Spinal cord (tissue), 10 donors: ENCODE measurements at places on chromosomes 1 and 21. TPM values are rescaled to one million over a fixed set of nuclear protein-coding genes. Genes with fewer than 3 reads are reported as not detected.

DNA sequence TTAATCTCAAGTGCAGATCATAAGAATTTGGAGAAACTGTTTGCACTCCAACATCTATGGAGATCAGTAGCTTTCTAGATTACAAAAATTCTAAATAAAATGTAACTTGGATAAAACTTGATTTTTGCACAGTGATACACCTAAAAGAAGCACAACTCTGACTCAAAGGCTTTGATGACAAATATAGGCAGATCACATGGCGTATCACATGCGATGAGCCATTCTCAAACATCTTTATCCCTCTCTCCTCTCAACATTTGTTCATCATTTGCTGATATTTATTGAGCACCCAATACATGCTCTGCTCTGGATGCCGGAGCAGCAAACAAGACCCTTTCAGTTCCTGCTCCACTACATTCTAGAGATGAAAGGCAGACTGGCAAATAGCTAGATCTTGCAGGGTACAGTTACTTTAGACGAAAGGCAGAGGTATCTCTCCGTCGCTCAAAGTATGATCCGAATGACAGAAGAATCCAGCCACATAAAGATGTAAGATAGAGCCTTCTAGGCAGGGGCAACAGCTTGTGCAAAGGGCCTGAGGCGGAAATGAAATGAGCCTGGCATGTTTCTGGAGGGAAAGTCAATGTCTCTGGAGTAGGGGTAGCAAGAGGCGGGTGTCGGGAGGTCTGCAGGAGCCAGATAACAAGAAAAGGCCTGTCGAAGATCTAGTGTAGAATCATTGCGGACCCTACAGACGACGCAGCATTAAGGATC lies 145.8 kb upstream of the ERRFI1 start:
- no peak overlapping the region for H3K4me3 ChIP-seq
- H3K36me3 ChIP-seq = no peaks in the 10 kb centered on the region
- H3K27ac ChIP-seq = no peak overlapping the region
- no peak for DNase-seq
- no peaks in the 10 kb centered on the region for H3K27me3 ChIP-seq

Gene UBIAD1
- polyA plus RNA-seq = 21.7 TPM

Gene IL23R
- not detected for polyA plus RNA-seq

GRCh38 chr1:17251246-17251645 lies 2.3 kb downstream of the PADI3 start:
- no peak overlapping the region for H3K27ac ChIP-seq
- H3K4me3 ChIP-seq = no peak overlapping the region
- no peak for DNase-seq
- H3K27me3 ChIP-seq = no peaks in the 10 kb centered on the region
- H3K4me1 ChIP-seq = no peaks in the 10 kb centered on the region

GRCh38 chr21:31383770-31384169 lies 39.7 kb upstream of the TIAM1 start:
- H3K27ac ChIP-seq = no peak overlapping the region
- no peaks in the 10 kb centered on the region for H3K27me3 ChIP-seq
- no peak for DNase-seq
- H3K4me3 ChIP-seq = no peak overlapping the region
- peaks cover 6% of the 10 kb centered on the region for H3K4me1 ChIP-seq
- H3K36me3 ChIP-seq = no peaks in the 10 kb centered on the region

GRCh38 chr1:78043436-78043835 lies 2.3 kb upstream of the GIPC2 start:
- H3K27me3 ChIP-seq = peaks cover 35% of the 10 kb centered on the region
- no peak overlapping the region for H3K4me3 ChIP-seq
- peaks cover 8% of the 10 kb centered on the region for H3K4me1 ChIP-seq
- H3K36me3 ChIP-seq = no peaks in the 10 kb centered on the region
- DNase-seq = no peak
- no peak overlapping the region for H3K27ac ChIP-seq

DNA sequence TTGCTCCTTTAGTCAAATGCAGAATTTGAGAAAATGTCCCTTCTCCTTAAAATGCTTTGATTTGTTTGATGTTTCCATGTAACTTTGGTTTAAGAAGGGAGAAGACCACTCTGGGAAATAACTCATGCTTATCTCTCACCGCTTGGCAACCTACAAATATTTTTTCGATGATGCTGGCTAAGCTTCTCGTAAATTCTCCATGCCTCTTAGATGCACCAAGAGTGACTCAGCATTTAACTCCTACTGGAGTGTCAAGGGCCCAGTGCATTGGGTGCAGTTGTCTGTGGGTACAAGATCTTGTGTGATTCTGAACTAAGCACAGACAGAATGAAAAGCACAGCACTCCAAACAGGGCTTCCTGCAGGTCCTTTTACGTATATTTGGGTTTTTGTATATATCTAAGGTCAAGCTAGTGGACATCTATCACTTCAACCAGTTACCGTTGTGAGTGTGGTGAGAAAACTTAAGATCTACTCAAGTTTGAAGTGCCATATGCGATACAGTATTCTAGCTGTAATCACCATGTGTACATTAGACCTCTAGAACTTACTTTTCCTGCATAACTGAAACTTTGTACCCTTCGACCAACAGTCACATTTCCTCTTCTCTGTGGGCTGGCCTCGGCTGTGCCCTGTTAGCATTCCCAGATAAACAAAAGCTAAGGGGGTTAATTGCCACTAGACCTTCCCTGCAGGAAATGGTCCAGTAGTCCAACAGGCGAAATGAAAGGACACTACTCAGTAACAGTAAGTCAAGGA lies 55.8 kb downstream of the COL18A1 start:
- peaks cover 21% of the 10 kb centered on the region for H3K4me1 ChIP-seq
- no peak for DNase-seq
- no peaks in the 10 kb centered on the region for H3K27me3 ChIP-seq
- H3K27ac ChIP-seq = no peak overlapping the region
- H3K36me3 ChIP-seq = peaks cover 28% of the 10 kb centered on the region

- H3K4me3 ChIP-seq = no peak overlapping the region
- DNase-seq = no peak
- H3K4me1 ChIP-seq = peaks cover 60% of the 10 kb centered on the region
- peak overlapping the region; percentile 71 for H3K27ac ChIP-seq
- no peaks in the 10 kb centered on the region for H3K27me3 ChIP-seq
- H3K36me3 ChIP-seq = peaks cover 64% of the 10 kb centered on the region
These were observed 10.0 kb downstream of the PTPRF start for GRCh38 chr1:43540653-43541071.

Gene RAB7B
- polyA plus RNA-seq = 7.1 TPM

Gene PCSK9
- 1.1 TPM for polyA plus RNA-seq

Gene FGR
- polyA plus RNA-seq = 5.4 TPM

Gene RCC1
- 20.4 TPM for polyA plus RNA-seq

DNA sequence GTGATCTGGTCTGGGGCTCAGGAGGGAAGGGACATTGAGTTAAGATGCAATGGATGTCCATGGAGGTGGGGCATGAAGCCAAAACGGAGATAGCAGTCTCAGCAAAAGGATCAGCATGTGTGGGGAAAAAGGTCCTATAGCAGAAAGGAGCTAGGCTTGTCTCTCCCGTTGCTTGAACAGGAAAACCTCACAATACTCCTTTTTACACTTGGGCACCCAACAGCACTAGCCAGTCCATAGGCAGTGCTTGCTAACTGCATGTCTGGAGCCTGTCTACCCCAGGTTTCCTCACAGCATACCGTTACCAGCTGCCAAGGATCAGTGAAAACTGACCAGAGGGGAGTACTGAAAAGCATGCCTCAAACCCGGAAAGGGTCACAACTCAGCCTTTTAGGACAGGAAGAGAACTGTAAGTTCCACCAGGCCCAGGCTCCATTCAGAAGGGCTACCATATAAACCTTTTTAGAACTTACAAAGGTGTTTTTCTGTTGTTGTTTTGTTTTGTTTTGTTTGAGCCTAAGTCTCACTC lies 78.6 kb downstream of the JAK1 start:
- peaks cover 4% of the 10 kb centered on the region for H3K36me3 ChIP-seq
- H3K27ac ChIP-seq = no peak overlapping the region
- H3K4me1 ChIP-seq = no peaks in the 10 kb centered on the region
- no peak for DNase-seq
- no peaks in the 10 kb centered on the region for H3K27me3 ChIP-seq

- peaks cover 7% of the 10 kb centered on the region for H3K4me1 ChIP-seq
- no peak overlapping the region for H3K27ac ChIP-seq
- DNase-seq = no peak
- H3K4me3 ChIP-seq = no peak overlapping the region
- no peaks in the 10 kb centered on the region for H3K36me3 ChIP-seq
These were observed 85.5 kb upstream of the CACNA1E start for GRCh38 chr1:181397845-181398244.

GRCh38 chr1:21156019-21156418 lies 20.7 kb downstream of the EIF4G3 start:
- H3K4me3 ChIP-seq = no peak overlapping the region
- no peak overlapping the region for H3K27ac ChIP-seq
- peaks cover 3% of the 10 kb centered on the region for H3K4me1 ChIP-seq

DNA sequence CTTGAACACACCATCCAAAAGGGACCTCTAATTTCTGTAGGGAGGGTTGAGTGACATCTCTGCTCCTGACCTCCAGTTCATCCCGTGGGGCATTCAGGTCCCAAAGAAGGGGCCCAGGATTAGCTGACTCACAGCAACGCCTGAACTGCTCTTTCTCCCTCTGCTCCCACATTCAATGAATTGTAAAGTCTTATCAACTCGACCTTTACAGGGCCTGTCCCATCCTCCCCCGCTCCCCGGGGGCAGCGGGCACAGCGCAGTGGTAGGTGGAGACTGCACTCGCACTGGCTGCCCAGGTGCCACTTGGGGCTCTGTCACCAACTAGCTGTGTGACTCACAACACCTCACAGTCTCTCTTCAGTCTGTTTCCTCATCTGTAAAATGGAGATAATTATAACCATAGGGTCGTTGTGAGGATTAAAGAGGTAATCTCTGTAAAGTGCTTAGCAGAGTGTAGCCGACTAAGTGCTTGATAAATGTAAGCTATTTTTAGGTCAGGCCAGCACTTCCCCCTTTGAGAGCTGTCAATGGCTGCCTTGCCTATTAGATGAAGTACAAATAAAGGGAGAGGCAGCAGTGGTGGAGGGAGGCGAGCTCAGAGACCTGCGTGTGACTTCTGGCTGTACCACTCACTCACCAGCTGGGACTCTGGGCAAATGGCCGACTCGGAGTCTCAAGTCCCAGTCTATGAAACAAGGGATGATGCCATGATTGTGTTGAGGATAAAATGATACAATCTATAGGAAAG lies 637 bp upstream of the MYBPHL start:
- no peak overlapping the region for H3K4me3 ChIP-seq
- no peak for DNase-seq
- peaks cover 26% of the 10 kb centered on the region for H3K4me1 ChIP-seq
- no peak overlapping the region for H3K27ac ChIP-seq
- H3K36me3 ChIP-seq = peaks cover 7% of the 10 kb centered on the region

GRCh38 chr1:66980745-66981367 lies 56.1 kb downstream of the MIER1 start:
- H3K27ac ChIP-seq = no peak overlapping the region
- peaks cover 12% of the 10 kb centered on the region for H3K36me3 ChIP-seq
- DNase-seq = no peak
- no peaks in the 10 kb centered on the region for H3K4me1 ChIP-seq

GRCh38 chr1:117346206-117346928 lies 20.9 kb upstream of the MAN1A2 start:
- H3K4me1 ChIP-seq = no peaks in the 10 kb centered on the region
- no peak overlapping the region for H3K27ac ChIP-seq
- no peak for DNase-seq

Gene DYNLT5
- polyA plus RNA-seq = 43.3 TPM

DNA sequence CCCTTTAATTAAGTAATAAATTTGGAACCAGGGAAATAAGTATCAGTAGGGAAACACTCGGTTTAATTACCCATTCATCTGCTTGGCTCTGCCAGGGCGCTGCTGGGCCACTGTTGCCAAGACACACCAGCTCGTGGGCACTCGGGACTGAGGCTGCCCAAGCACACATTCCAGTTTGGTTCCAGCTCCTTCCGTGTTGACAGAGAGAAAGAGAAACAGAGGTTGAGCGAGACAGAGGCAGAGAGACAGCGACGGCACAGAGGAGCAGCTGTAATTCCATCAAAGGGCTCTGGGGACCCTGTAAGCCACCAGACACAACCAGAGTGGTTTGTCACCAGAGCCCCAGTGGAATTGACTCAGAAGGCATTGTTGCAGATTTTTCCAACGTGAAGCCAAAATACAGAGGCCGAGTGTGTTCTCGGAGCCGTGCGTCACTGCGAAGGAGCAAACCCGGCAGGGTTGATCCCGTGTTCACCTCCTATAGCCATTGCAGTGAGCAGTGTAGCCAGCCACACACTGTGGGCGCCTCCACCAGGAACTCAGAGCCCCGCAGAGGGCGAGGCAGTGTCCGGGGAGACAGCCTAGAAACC lies 33.5 kb downstream of the SYF2 start:
- no peak overlapping the region for H3K4me3 ChIP-seq
- no peaks in the 10 kb centered on the region for H3K36me3 ChIP-seq
- H3K27me3 ChIP-seq = peaks cover 46% of the 10 kb centered on the region
- H3K27ac ChIP-seq = peak overlapping the region; percentile 78
- DNase-seq = peak; percentile 93

GRCh38 chr1:53069663-53070327 lies 7.8 kb downstream of the PODN start:
- H3K27ac ChIP-seq = no peak overlapping the region
- H3K36me3 ChIP-seq = no peaks in the 10 kb centered on the region
- H3K4me3 ChIP-seq = no peak overlapping the region
- H3K27me3 ChIP-seq = no peaks in the 10 kb centered on the region
- no peak for DNase-seq
- peaks cover 9% of the 10 kb centered on the region for H3K4me1 ChIP-seq

Gene TNFRSF4
- polyA plus RNA-seq = 1.0 TPM

- no peak overlapping the region for H3K27ac ChIP-seq
- H3K27me3 ChIP-seq = no peaks in the 10 kb centered on the region
- no peak for DNase-seq
- H3K4me1 ChIP-seq = no peaks in the 10 kb centered on the region
- H3K4me3 ChIP-seq = no peak overlapping the region
These were observed 10.8 kb upstream of the SMYD2 start for GRCh38 chr1:214270097-214270650.

DNA sequence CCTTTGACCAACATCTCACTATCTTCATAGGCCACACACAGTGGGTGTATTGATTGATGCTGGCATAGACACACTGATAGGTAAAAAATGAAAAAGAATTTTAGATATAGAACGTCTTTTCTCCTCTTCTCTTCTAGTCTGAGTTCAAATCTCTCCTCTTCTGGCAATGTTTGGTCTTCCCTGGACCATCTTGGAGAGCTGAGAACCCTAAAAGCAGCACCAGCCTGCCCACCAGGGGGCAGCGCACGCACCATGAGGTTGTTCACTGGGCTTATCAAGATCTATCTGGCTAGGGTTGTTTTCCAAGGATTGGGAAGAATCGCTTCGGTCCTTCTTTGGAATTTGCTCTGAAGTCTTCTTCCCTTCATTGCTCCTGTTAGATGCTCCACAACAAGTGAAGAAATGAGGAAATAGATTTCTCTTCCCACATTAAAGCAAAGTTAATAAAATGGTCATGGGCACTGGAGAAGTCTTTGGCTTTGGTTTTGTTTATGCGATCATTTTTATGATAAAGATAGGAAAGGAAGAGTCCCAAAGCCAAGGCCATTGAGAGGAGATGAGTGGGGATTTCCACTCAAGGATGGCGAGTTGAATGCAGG lies 104.0 kb upstream of the OLIG2 start:
- no peak for DNase-seq
- peaks cover 10% of the 10 kb centered on the region for H3K27me3 ChIP-seq
- no peak overlapping the region for H3K4me3 ChIP-seq
- no peaks in the 10 kb centered on the region for H3K36me3 ChIP-seq

Gene PRUNE1
- 39.4 TPM for polyA plus RNA-seq

Gene SMAP2
- polyA plus RNA-seq = 77.5 TPM

Gene PROX1
- 14.8 TPM for polyA plus RNA-seq

Gene KCNJ9
- polyA plus RNA-seq = 10.4 TPM
